MV-4-11 (cell line): ENCODE measurements at places on chromosomes 3 and 15.

DNA sequence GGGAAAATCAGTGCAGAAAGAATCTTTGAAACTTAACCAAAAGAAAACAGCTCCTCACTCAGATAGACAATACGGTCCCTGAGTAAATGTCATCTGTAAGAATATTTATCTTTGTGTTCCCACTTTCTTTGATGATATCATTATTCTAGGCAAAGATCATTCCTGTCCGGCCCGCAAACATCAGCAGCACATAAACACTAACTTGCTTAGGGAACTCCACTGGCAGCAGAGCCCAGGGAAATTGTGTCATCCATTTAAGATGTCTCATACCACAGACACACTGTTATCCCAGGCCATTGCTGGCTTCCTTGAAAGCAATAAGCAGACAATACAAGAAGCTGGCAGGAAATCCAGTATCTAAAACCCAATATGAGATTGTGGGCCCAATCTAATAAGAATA lies 20.1 kb upstream of the CD96 start:
- no peak for DNase-seq

DNA sequence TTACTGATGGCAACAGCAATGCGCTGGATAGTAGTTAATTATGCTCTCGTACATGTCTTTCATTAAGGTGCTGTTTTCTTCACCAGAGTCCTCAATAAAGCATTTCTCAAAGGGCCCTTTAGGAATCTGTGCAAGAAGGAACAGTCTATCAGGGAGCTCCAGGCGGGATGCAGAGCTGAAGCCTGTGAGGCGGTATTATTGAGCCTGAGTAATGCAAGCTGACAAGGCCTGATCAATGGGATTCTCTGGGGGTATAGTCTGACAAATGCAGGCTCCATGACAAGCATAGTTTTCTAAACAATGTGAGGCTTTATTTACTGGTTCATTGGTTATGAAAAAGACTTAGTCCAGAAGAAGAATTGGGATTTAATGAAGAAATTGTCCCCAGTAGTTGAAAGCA lies 530.9 kb upstream of the CBLB start:
- DNase-seq: no peak

DNA sequence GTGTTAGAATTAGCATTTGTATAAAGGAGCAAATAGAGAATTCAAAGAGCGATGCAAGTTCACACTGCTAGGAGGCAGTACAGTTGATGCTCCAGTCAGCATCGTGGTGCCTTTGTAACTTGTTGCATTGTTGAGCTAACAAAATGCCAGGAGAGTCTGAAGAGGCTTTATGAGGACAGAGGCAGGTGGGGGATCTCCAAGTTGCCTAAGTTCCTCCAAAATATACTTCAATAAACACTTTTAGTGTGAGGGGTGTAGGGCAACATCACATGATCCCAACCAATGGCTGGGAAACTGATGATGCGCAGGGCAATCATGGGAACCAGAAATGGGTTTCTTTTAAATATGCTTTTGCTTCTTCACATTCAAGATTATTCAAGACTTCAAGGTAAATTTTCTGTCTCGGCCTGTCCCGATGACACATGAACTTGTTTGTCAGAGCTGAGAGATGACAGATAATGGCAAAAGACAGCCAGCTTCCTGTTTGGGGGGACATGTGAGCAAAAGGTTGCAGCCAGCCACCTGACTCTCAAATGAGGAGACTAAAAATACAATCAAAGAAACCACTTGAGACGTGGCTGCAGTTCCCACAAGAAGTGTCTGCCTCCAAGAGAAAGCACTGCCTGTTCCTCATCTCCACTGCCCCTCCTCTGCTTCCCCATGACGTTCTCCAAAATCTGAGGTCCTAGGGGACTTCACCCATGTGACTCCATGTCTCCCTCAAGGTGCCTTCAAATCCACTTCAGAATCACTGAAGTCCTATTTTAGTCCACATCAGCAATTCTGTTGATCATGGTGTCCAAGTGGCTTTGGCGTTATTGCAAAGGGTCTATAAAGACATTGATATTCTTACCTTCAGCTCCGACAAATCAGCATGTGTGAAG lies 39.3 kb downstream of the KLHL6 start:
- DNase-seq: peak; percentile 33

GRCh38 chr15:34993412-34993811 lies 5.3 kb upstream of the ZNF770 start:
- peak; percentile 5 for DNase-seq

DNA sequence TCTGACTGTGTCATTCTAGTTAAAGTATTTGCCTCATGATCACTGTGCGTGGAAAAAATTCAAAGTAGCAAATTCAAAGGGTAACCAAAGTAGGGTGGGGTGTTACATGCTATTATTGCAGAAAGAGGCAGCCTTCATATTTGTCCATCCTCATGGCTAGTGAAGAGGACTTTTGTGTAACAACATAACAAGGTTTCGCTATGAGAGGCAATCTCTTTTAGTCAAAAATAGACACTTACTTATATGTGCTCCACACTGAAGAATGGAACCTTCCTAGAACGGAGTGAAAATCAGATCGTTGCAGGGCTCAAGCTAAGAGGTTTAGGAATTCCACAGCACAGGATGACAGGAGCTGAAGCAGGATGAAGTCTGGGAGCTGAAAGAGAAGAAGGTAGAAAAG lies 345.1 kb upstream of the CBLB start:
- DNase-seq: no peak

DNA sequence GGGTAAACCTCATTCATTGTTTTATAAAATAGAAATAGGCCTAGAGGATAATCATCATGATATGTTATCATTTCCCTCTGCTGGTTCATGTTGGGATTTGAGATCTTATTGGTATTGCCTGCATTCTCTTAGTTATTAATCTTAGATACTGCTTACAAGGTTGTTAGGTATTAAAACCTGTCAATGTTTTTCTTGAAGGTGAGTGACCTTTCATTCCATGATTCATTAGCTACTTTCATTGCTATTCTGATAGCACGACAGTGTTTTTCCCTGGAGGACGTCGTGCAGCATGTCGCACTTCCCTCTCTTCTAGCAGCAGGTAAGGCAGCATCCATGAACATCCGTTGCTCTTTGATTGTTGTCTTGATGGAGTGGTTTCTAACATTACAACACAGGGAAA lies 17.1 kb downstream of the P2RY12 start:
- DNase-seq: no peak

GRCh38 chr15:63858881-63859280 lies 25.1 kb upstream of the HERC1 start:
- DNase-seq: peak; percentile 41

- DNase-seq: peak; percentile 88
Measured at GRCh38 chr3:52052831-52053306, 3.5 kb downstream of the DUSP7 start.

- DNase-seq: peak; percentile 43
Measured at GRCh38 chr15:65790694-65791334, 1.3 kb downstream of the DENND4A start.
